Effector memory CD4-positive, alpha-beta T cell (primary cell): ENCODE measurements at places on chromosomes 7 and 10.

DNA sequence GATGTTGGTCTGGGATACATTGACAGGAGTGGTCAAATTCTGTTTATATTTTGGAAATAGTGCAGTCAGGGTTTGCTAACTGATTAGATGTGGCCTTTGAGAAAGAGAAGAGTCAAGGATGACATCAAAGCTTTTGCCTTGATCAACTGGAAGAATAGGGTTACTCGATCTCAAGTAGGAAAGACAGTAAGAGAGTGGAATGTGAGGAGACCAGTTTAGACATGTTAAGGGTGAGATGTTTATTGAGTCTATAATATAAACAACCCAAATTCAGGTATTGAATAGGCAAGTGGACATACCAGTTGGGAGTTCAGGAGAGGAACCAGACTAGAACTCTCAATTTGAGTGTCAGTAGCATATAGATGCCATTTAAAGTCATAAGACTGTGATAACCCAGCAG lies 1.9 kb upstream of the ANKRD7 start:
- no peak for DNase-seq

DNA sequence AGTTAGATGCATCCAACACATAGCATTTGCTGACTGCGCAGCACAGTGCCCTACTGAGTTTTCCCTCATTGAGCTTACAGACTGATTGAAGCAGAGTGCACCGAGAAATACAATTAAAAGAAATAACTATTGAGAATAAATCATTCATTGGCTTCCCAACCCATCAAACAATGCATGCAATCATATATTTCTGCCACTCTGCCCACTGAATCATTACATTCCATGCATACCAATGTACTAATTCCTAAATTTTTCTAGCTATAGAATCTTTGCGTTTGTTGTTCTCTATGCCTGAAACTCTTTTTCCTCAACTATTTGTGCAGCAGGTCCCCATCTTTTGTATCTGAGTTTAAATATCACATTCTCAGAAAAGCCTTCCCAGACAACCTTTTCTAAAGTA lies 783.8 kb downstream of the SORCS1 start:
- no peak for DNase-seq

- DNase-seq: no peak
Measured at GRCh38 chr7:91995391-91996105, 54.9 kb downstream of the AKAP9 start.

- no peak for DNase-seq
Measured at GRCh38 chr10:100339236-100339635, 7.8 kb upstream of the SCD start.

DNA sequence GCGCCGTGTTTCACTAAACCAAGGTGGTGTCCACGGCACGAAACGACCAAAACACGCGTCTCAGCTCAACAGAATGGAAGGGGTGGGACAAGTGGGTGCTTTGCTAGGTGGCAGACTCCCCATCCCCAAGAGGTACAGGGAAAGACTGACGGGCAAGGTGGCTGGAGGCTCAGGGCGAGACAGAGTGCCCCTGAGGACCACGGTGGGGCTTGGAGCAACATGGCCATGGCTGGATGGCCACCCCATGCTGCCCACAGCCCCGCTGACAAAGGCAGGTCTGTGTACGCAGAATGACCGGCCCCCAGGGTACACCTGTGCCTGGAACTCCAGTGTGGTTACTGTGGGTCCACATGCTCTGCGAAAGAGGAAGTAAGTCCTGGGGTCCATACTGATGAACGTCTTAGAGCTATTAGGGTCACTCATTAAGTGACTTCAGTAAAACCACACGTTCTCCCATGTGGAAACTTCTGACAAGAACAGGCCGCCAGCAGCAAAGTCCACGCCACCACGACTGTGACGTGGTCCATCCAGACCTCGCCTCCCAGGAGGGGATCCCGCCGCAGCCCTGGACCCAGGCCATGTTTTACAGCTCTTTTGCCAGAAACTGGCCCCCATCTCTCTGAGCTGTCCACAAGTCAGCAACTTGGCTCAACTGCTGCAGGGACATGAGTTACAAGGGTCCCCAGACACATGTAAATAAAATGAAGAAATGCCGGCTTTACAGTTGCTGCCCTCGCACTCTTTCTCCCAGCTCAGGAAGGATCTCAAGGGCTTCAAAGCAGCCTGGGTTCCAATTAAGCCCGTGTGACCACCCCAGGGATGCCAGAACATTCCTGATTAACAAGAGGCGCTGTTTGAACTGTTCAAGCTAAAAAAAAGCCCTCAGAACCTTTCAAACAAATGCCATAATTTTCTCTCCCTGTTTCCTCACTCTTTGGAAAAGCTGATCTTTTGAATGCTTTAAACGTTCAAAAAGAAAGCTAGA lies 66.8 kb downstream of the MAD1L1 start:
- DNase-seq: no peak
